HAP-1 (cell line): ENCODE measurements at places on chromosomes 4 and X.

DNA sequence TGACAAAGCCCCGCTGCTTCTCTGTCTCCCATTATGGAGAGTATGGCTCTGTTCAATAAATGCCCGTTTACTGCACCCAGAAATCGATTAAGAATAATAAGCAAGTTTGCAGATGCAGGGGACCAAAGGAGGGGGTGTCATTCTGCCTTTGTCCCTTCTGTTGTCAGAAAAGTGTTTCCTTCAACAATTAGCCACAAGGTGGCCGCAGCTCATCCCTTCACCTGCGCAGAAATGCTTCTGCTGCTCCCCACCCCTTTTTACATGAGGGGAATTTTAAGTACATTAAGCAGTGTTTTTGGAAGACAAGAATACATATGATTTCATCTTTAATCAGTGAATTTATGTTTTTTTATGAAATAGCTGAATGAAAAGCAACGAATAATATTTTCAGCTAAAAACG, 175.6 kb upstream of the ARX start:
- peak; percentile 38 for DNase-seq

- no peak for DNase-seq
Observed at GRCh38 chr4:77040854-77041725, 34.7 kb downstream of the CCNI start.

DNA sequence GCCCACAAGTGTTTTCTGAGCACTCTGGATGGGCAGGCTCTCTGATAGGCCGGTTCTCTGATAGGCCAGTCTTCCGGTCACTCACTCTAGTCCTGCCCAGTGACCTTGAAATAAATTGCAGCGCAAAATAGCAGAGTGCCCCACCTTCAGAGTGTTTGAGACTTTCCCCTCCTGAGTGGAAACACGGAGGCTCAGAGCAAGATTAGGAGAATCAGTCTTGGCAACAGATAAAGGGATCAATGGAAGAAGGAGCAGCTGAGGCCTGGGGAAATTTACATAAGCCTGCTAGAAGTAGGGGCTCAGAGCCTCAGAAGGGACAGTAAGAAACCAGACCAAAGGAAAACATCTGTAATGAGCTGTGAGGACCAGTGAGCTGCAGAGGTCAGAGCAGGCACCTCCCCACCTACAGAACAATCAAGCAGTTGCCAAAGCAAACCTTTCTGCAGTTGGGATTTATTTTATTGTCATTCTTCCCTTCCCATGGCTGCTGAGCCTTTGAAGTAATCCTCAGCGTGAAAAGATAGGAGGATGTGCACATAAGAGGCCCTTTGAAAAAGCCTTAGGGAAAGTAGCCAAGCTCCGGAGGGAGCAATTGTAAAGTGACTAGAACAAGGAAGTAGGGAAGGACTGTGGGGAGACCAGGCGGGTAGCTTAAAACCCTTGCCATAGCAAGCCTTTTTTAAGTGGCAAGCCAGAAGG, 89.1 kb upstream of the TSPAN5 start:
- DNase-seq = peak; percentile 18

- DNase-seq = no peak
Observed at GRCh38 chr4:3476341-3476747, 13.2 kb downstream of the DOK7 start.

- no peak for DNase-seq
Observed at GRCh38 chr4:177569434-177569833, 127.2 kb upstream of the AGA start.

- DNase-seq = no peak
Observed at GRCh38 chrX:20135944-20136343, 5.7 kb downstream of the EIF1AX start.

DNA sequence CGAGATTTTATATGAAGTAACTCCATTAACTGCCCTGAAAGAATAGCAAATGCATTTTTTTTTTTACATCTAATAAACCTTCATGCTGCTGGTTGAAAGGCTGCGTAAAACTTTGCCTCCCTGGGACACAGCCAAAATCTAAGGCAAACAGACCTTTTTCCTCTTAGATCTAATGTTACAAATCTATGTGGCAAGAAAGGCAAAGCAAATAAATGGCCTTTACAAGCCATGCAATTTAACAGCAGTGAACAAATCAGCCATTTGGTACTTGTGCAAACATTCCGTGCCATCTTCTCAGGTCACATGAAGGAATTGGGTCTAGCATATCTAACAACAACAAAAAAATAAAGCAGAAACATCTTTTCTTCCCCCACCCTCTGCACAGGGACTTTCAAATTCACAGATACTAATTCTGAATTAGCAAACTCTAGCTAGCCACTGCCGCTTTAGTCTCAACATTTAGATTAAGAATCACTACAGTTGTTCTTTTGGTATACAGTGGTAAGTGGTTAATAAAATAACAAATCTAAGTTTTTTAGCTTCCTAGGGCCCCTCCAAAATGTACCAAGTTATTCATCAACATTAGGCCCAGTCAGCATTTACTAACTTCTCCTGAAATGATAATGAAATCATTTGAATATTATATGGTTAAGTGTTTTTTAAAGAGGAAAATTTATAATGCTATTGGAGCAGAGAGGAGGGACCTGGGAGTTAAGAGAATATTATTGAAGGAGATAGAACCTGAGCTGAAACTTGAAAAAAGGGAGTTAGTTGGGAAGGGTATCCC, 593.8 kb downstream of the SMARCA1 start:
- no peak for DNase-seq

DNA sequence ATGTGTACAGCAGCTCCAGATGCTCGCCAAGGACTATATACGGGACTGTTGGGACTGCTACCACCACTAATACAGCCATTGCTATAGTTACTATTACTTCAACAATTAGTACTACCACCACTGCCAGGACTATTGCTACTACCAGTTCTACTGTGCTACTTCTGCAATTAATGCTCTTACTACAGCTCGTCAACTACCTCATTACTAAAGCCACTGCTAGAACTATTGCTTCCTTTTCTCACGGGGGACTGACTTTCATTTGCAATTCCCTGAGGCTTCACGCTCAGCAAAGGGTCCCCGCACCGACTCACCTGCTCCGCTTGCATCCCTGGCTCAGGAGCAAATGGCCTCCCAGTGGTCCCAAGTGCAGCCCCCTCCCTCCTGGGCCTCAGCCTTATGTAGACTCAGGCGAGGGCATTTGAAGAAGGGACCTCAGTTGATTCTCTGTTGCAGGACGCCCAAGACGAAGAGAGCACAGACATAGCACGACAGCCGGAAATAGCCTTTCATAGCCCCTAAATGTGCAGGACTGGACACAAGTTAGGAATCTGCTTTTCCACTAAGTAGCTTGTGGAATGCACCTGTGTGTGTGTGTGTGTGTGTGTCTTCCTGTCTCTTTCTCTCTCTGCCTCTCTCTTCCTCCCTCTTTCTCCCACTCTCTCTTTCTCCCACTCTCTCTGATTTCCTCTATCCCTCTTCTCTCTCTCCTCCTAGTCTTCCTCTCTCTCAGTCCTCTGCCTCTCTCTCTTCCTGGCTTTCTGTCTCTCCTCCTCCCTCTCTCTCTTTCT, 294.8 kb downstream of the ASMT start:
- no peak for DNase-seq

DNA sequence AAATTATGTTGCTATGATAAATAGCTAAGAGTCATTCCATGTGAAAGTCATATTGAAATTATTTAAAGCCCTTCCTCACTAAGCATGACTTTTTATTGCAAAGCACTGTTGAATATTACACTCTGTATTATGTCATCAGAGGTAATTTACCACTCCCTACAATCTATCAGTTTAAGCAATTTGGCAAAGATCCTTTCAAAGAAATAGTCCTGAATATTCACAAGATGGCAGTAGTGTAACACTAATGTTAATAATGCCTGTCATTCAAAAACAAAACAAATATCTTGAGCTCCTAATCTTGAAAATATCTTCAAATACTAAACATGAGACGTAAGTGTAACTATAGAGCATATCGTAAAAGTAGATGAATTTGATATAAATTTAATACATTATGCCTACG, 208.6 kb upstream of the TECRL start:
- DNase-seq = peak; percentile 34

GRCh38 chr4:138999666-139000065, 15.9 kb upstream of the NOCT start:
- DNase-seq = no peak

DNA sequence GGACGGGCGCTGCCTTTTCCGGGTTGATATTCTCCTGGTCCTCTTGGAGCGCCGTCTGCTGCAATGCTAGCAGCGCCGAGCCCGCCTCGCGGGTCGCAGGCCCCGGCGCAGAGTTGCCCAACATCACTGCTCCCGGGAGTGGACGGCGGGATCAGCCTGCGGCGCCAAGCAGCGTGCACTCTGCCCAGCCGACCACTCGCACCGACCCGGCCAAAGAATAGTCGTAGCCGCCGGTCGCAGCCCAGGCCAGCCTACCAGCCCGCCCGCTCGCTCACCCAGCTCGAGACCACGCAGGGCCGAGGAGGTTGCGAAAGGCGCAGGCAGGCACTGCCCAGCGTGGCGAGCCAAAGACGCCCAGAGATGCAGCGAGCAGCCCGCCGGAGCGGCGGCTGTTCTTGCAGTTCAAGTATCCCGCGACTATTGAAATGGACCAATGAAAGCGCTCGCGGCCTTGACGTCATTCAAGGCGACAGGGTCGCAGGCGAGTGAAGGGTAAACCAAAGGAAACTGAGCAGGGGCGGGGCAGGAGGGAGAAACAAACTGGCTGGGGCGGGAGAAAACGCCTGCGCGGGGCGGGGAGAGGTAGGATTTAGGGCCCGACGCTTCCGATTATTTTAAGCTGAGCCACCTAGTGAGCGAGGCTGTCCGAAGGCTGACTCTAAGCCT, at the start of gene CCNA2:
CCNA2 (minus strand) TSS at position 379 of the 666 bp plus-strand sequence; CDS start at position 124, 255 bp downstream.
- peak; percentile 99 for DNase-seq

DNA sequence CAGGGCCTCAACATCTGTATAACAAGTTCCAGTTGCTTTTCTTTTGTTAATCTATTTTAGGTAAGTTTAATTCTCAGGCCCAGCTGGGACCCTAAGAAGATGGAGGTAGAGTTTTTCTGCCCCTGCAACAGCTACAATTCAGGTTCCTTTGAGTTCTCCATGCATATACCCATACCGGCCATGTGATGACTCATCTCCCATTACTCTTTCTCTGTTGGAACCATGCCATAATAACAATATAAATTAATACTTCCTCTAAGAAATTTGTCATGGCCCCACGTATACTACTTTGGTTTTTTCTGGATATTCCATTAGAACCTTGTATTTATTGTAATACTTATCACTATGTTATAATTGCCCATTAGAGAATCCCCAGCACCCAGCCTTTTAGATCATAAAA, 1.3 kb upstream of the INTU start:
- no peak for DNase-seq

DNA sequence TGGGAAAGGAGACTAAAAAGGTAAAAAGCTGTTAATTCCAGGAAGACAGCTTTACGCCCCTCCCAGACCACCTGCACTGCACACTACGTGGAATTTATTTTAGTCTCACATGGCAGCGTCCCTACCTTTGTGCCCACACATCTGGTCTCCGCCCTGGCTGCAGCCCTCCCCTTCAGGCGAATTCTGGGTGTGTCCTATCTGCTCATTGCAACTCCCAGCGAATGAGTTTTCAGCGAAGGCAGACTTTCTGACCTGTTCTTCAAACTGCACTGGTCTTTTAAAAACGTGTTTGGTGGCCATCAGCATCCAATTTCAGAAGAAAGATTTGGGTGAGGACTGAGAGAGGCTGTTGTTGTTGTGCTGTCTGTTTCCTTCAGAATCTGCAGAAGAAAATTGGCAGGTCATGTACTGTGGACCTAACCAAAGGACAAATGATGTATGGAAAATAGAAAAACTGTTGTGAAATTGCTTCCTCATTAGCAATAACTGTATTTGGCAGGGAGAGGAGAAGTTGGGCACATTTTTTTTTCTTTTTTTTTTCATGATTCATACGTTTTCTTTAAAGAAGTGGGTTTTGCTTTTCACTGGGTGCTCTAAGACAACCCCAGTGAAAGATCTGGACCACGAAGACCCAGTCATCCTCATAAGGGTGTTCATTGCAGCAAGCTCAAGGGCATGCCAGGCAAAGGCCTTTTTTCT, 4.2 kb downstream of the TLR8 start:
- no peak for DNase-seq

GRCh38 chrX:39301036-39301435, 499.8 kb downstream of the MID1IP1 start:
- DNase-seq = no peak

- DNase-seq = no peak
Observed at GRCh38 chr4:11415409-11416070, 13.2 kb downstream of the HS3ST1 start.

DNA sequence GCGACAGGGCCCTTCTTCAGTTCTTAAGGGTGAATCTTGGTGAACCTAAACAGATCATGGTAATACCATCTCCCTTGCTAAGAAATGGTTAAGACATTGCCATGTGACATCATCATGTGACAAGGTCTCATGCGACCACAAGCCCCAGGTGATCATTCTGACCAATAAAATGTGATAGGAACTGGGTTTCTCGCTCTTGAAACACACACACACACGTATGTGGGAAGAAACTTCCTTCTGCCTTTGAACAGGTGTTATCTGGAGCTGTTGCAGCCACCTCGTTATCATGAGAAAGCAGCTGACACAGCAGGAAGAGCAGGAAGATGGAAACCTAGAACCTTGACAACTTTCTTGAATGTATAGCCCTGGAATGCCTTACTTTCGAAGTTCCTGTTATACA, 10.2 kb downstream of the SOD3 start:
- no peak for DNase-seq

- no peak for DNase-seq
Observed at GRCh38 chr4:86947501-86948120, 12.8 kb downstream of the AFF1 start.

- no peak for DNase-seq
Observed at GRCh38 chr4:119227690-119228089, 15.2 kb downstream of the USP53 start.

GRCh38 chr4:13990596-13991589, 363.4 kb upstream of the BOD1L1 start:
- DNase-seq = no peak

- DNase-seq = no peak
Observed at GRCh38 chr4:88964450-88964849, 92.5 kb downstream of the FAM13A start.

- DNase-seq = no peak
Observed at GRCh38 chr4:112421911-112422310, 94.1 kb downstream of the NEUROG2 start.

- DNase-seq = no peak
Observed at GRCh38 chr4:2962614-2963174, 512 bp downstream of the NOP14 start.

GRCh38 chrX:110374559-110374958, 15.9 kb downstream of the RTL9 start:
- no peak for DNase-seq

GRCh38 chr4:128604204-128604603, 205.3 kb upstream of the JADE1 start:
- no peak for DNase-seq

DNA sequence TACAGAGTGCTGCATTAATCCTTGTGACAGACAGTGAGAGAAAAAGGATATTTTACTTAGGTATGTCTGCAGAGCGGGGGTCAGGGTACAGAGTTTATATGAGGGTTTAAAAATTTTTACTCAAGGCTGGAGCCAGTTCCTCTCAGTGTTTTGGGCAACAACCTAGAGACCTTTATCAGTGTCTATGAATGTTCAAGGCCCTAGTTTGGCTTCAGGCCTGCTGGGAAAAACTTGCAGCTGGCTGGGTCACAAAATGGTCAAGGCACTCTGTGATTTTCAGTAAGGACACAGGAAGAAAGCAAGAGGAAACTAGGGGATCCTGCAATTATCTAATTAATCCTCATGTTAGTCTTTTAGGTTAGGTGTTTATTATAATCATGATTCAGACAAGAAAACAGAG, 10.8 kb upstream of the C4orf54 start:
- no peak for DNase-seq
